ENCODE measurements at places on chromosomes 6 and 20.

DNA sequence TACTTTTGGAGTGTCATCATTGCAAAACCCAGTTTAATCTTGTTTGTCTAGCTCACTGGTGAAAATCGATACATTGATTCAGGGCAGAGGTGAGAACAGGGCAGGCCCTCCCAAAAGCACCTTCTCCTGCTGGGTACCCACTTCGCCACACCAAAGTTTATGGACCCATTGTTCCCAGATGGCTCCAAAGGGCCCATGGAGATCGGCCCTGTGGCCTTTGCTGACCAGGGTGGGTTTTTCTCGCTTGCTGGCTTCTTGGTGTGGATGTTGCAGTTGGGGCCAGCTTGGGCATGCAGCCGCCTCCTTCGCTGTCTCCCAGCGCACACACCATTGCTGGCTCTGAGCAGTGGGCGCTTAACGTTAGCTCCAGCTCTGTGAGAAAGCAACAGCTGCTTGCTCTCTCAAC lies 178.1 kb upstream of the PDE10A start:
- no peak for DNase-seq

DNA sequence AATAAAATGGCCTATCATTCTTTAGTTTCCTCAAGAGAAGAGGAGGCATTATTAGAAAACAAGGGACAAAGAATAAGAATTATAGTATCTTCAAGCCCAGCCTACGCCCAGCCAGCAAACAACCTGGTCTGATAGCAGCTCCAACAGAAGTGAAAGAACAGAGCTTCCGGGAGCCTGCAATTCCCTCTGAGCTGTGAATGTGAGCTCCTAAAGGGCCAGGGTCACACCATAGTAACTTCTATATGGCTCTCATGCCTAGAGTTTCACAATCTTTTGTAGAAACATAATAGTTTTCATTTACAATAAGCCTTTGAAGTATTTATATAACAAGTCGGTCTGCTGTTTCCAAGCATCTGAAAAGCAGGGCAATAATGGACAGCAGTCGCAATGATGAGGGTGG lies 116.5 kb downstream of the SMLR1 start:
- DNase-seq = no peak

- no peak for DNase-seq
Measured at GRCh38 chr6:337805-338368, 45.6 kb downstream of the DUSP22 start.

GRCh38 chr20:19633985-19634384 lies 124.1 kb upstream of the RIN2 start:
- no peak for DNase-seq

DNA sequence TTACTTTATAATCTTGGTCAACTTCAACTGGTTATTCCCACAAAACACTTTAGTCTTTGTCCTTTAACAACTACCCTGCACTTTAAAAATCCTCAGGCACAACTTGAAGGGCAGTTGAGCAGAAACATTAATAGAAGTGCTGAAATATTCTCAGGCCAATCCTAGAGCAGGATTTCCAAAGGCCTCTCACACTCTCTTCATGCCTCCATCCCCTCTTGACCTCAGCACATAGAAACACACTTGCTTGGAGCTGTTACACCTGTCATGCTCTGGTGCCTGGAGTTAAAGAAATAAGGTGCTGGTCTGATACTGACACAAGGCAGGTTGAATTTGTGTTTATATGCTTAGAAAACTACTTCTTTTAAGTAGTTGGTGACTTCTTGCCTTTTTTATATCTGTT lies 618.8 kb upstream of the POU3F2 start:
- no peak for DNase-seq

DNA sequence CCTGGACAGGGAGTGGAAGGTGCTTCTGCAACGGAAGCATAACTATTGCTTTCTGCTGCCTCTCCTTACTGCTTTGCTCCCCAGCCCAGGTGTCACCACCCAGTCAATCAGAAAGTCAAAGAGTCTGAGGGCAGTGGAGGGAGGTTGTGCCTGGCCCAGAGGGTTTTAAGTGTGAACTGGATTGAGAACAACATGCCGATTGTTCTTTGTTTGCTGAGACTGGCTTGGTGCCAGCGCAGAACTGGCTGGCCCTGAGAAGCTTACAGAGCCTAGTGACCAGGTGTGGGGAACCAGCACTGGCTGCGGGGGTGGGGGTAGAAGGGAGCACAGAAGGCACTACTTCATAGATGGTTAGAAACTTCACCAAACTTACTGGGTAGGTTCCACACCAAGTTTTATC lies 31.1 kb upstream of the ENPP4 start:
- DNase-seq = no peak

DNA sequence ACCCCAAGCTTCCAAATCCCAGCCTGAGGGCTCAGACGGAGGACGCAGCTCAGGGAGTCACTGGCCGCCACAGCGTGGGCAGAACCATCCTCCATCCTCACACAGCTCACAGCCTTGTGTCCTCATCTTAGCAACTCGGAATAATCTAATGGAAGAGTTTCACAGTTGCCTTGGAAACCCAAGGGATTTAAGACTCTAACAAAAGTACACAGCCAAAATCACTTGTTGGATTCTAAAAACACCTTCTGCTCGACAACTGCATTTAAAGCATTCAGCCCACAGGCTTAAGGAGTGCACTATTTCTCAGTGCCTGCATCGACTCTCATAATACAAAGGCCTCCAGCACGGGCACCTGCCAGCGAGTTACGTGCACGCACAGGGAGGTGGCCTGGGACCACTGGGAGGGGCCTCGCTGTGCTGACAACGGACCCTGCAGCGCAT lies 45.4 kb downstream of the ZBTB46 start:
- DNase-seq = no peak

DNA sequence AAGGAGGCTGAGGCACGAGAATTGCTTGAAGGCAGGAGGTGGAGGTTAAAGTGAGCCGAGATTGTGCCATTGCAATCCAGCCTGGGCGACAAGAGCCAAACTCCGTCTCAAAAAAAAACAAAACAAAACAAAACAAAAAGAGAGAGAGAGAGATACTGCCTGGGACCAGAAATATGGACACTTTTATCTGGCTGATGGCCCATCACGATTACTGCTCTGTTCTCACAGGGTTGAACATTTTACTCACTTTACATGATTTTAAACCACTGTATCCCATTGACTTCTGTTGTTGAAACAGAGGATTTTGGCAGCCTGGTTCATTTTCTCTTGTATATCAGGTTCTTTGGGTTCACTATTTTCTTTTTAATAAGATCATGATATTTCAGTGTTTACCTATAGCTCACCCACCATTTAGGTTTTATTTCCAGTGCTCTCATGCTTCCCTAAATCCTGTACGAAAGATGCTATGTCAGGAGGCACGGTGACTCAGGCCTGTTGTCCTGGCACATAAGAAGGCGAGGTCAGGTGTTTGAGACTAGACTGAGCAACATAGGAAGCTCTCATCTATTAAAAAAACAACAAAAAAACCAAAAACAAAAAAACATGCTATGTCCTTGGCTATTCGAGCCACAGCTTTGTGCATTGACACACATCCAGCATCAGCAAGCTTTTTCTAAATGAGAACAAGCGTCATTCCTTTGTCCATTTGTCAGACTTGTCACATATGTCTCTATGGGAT lies 34.5 kb upstream of the RREB1 start:
- DNase-seq = no peak

DNA sequence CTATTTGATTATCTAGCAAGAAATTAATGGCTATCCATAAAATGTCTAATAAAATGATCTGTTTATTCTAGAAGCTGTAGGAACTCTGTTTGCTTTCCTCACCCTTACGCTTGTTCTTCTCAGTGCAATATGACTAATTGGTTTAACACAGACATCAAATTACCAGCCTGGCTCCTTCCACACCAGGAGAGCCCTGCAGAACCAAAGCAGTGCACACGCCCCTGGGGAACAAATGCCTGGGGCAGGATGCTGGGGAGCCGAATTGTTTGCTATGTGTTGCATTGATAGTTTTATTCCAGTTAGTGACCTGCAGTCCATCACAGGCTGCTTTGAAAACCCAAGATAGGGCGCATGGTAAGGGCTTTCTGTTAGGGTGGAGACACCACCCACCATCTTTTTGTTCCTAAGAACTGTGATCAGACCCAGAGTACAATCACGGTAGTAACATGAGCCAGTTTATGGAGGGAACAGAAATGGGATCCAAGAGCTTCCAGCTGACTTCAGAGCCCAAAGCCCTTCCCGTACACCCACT lies 126.4 kb upstream of the CD93 start:
- no peak for DNase-seq

- no peak for DNase-seq
Measured at GRCh38 chr6:41729624-41730023, 5.8 kb downstream of the TFEB start.

- peak; percentile 7 for DNase-seq
Measured at GRCh38 chr6:14644381-14644780, 526.8 kb downstream of the CD83 start.

GRCh38 chr6:33621711-33622388 lies 728 bp downstream of the ITPR3 start:
- peak; percentile 18 for DNase-seq

All from RCC 7860 (cell line).